ENCODE measurements at places on chromosomes 7 and 10. TPM values are rescaled to one million over a fixed set of nuclear protein-coding genes. Genes with fewer than 3 reads are reported as not detected.
A peak's percentile ranks its signal among the peaks of the same experiment; 100 is the strongest.

GRCh38 chr7:156151078-156151477 lies 338.8 kb upstream of the SHH start:
- no peak for DNase-seq

DNA sequence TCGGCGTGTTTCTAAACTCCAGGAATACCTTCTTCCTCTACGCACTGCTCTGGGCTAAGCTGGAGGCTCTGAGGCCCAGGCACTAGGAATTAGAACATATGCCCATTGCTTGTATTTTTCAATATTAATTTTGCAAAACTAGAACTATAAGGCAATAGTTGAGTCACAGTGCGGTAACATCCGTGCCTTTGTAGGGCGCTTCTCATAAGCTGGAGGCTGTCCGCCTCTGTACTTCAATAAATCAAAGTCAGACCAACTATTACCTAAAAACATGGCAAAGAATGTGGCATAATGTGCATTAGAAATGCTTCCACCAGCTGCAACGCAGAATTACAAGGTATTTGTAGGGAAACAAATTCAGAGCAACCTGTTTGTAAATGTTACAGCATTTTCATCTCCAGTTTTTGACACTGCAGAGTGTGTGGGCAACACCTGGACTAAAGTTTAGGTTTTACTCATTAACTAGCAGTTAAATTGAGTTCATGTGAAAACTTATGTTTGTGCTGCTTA lies 440 bp upstream of the MINDY3 start:
- no peak for DNase-seq

DNA sequence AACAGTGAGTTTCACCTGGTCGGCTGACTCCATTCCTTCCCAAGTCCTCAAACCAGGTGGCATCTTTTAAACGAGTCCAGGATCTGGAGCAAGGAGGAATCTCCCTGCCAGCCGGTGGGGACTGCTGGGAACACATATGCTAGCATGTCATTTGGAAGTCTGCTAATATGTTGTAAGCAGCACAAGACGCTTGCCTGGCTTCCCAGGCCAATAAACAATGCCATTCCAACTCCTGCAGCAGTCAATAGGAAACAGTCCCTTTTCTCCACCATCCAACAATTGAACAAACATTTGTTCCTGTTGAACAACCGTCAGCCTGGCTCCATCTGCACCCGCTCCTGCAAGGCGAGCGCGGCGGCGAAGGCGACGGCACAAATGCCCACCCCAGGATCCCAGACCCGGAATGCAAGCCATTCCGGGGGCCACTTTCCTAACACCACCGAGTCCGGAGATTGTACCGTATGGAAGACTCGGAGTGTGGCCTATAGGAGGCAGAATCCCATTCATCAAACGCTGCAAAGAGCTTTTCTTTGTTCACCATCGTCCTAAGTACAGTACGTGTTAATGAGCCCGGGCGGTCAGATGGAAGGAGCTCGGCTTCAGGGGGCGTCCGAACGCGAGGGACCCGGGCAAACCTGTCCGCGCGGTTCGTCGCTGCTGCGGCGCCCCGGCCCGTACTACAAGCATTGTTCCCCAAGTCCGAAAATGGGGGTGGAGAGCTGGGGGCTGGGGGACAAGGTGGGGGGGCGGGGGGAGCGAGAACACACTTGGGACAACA lies 1.6 kb downstream of the FAM53B start:
- DNase-seq, result peak; percentile 51

GRCh38 chr10:69445041-69445440 lies 6.2 kb upstream of the TSPAN15 start:
- DNase-seq, result no peak

OR6V1 gene
- total RNA-seq, result not detected

- no peak for DNase-seq
These were observed 58.3 kb downstream of the MICALL2 start for GRCh38 chr7:1401011-1401410.

- DNase-seq, result no peak
These were observed 24.0 kb upstream of the ERCC6 start for GRCh38 chr10:49562893-49563292.

DNA sequence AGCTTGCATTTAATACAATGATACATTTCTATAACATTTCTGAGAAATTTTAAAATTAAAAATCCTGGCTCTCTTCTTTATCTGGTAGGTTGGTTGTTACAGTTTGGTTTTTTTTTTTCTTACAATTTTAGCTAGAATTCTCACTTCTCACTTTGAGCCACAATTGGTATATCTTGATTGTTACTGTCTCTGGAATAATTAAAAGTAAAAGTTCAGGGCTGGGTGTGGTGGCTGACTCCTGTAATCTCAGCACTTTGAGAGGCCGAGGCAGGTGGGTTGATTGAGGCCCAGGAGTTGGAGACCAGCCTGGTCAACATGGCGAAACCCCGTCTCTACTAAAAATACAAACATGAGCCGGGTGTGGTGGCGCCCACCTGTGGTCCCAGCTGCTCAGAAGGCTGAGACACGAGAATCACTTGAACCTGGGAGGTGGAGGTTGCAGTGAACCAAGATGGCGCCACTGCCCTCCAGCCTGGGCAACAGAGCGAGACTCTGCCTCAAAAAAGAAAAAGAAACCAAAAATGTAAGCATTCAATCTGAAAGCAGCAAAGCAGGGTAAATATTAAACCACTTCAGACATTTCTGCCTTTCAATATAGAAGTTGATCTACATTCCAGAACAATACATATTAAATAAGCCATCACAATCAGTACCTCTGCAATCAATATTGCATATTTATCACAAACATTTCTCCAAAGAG lies 88.6 kb upstream of the PFKP start:
- no peak for DNase-seq

MAGI2 gene
- total RNA-seq, result 3.6 TPM

DNA sequence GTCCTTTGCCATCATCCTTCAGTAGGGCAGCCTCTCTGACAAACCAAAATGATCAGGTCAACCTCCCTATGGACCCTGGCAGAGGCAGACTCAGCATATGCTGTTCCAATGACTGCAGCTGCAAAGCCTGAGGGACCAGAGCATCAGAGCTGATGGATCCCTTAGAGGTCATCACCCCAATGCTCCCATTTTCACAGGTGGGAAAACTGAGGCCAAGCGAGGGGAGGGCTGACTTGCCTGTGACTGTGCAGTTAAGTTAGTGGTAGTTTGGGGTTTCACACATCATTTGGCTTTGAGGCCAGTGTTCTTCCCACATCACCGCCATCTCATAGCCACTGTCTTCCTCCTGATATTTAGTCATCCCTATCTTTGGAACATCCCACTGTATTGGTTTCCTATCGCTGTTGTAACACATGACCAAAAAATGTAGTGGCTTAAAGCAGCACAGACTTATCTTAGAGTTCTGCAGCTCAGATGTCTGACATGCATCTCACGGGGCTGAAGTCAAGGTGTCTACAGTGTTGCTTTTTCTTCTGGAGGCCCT lies 69.3 kb upstream of the PDZD8 start:
- DNase-seq, result no peak

PODXL gene
- total RNA-seq, result 2.2 TPM

POU6F2 gene
- total RNA-seq, result not detected

TSPAN12 gene
- total RNA-seq, result 6.4 TPM

GRCh38 chr7:133748443-133749407 lies 378.4 kb upstream of the LRGUK start:
- DNase-seq, result no peak

- no peak for DNase-seq
These were observed 6.6 kb downstream of the LRRC18 start for GRCh38 chr10:48932831-48933664.

MOGAT3 gene
- total RNA-seq, result not detected

SPDYE11 gene
- total RNA-seq, result not detected

DNA sequence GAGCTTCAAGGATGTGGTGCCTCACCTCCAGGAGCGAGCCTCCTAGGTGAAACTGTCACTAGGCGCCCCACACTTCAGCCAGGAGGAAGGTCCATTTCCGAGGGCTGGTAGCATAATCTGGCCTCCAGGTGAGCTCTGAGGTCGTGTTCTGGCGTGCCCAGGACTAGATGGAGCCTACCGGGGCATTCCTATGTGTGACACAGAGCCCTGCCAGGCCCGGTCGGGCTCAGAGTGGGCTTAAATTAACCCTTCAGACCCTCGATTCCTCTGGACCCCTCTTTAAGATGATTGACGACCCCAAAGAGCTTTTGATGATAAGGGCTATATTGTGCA lies 233.1 kb downstream of the EBF3 start:
- DNase-seq, result no peak

FAM237B gene
- total RNA-seq, result not detected

GRCh38 chr10:9707216-9707615 lies 1310.5 kb upstream of the CELF2 start:
- no peak for DNase-seq

DNA sequence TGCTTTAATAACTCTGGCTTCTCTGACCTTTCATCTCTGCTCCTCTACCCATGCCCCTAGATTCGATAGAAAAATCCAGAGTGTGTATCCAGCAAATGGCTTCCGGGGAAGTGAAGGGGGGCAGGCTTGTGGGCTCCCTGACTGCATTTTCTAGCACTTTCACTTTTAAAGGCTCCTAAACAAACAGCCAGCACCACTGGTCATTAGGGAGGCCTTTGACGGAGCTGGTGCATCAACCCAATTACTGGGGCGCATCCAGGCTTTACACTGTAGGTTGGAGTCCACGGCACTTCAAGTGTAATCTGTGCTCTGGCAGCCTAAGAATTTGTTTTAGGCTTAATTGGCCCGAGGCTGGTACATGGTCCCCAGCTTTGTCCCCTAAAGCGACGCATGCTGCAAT lies 291.9 kb downstream of the GFRA1 start:
- no peak for DNase-seq

- no peak for DNase-seq
These were observed 48.2 kb downstream of the DNAJC12 start for GRCh38 chr10:67789769-67790168.

IKZF1 gene
- total RNA-seq, result not detected

- DNase-seq, result peak; percentile 53
These were observed 158.9 kb downstream of the KLF6 start for GRCh38 chr10:3625959-3626751.

DNA sequence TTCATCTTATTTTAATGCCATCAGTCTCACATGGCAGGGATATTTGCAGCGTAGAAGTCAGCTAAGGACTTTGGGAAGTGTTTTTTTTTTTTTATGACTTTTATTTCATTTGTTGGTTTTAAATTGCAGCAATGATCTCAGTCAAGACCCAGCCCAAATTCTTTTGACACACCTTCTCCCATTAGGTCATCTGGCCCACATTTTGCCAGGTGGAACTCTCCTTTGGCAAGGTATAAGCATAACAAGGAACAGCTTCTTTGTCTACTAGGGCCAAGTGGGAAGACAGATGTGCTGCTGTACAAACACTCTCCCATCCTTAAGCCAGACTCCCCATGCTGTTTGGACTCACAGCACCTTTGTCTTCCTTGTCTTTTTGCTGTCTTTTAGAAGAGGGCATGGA lies 41.8 kb downstream of the PLEKHA8 start:
- DNase-seq, result no peak

GPNMB gene
- total RNA-seq, result 206 TPM

DNA sequence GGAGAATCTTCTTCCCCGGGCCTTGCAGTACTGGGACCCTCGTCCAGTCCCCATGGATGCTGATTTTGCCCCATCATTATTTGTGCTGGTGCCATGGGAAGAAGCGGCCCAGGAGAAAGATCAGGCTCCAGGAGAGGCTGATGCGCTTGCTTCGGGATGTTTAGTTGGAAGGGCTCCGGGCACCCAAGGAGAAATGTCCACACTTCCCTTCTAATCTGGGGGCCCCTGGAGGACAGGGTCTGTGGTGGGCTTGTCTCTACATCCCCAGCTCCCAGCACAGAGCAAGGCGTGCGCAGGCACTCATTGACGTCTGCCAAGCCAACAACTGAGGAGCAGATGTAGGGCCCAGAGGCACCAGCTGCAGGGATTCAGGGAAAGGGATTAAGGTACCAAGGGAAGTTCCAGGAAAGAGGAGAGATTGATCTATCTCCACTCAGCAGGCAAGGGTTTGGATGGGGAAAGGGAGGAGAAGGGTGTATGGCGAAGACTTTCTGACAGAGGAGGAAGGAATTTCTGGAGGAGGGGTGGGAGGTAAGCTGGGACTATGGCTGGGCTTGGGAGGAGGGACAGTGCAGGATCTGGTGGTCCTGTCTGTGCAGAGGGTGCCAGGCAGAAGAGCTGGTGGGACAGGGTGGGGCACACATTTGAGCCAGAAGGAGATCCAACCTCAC lies 38.7 kb upstream of the LEP start:
- DNase-seq, result no peak

GRCh38 chr7:106609416-106609815 lies 51.5 kb downstream of the CCDC71L start:
- DNase-seq, result peak; percentile 87

PIP gene
- not detected for total RNA-seq

CREB5 gene
- total RNA-seq, result 6.5 TPM

Data from LHCN-M2 (cell line).